ENCODE measurements at places on chromosomes 5 and 9.

DNA sequence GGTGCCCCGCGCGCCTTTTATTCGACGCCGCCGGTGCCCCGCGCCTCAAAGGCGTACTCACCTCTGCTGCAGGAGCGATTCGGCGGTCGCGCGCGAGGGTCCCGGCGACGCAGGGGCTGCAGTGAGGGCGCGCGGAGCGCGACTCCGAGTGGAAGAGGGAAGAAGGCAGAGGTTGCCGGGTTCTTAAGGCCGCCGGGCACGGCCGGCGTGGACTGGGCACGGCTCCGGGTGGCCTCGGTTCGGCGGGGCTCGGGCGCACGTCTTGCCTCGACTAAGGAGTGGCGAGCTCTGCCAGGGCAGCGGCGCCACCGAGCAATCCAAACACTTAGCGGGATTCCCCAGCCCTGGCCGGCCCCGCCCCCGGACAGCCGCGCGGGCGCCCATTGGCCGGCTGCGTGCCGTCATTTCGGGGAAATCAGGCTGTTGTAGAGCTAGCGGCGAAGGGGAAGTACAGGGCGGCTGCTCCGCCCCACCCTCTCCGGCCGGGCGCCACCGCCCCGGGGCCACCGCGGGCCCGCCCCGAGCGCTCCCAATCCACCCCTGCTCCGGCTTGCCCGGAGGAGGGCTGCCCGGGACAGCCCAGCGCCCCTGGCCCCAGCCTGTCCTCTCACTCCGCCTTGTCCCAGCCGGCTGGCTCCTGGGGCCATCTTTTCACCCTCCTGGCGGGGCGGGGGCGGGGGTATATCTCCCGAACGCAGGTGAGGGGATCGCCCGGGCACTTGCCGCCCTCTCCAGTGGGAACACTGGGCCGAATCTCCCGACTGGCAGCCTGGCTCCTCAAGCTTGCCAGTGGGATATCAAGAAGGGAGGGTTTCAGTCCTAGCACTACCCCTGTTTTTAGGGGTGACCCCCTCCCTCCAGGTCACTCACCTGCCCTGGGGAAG is at the start of gene IRF1:
TSS of gene IRF1 (minus strand) at position 290 of the 884 bp plus-strand sequence. CDS start 1,295 bp downstream, outside the sequence.
- DNase-seq = peak; percentile 98

GRCh38 chr9:122370869-122371755 is at the start of gene PTGS1:
PTGS1 (plus strand) TSS chr9:122371024; CDS start chr9:122371085, 61 bp downstream.
- DNase-seq = no peak

- DNase-seq = no peak
Observed at GRCh38 chr5:7856855-7857254, 5.9 kb upstream of the CFAP90 start.

- no peak for DNase-seq
Observed at GRCh38 chr9:93644397-93645088, 68.2 kb downstream of the PHF2 start.

- peak; percentile 2 for DNase-seq
Observed at GRCh38 chr9:85723215-85723614, 18.5 kb downstream of the AGTPBP1 start.

DNA sequence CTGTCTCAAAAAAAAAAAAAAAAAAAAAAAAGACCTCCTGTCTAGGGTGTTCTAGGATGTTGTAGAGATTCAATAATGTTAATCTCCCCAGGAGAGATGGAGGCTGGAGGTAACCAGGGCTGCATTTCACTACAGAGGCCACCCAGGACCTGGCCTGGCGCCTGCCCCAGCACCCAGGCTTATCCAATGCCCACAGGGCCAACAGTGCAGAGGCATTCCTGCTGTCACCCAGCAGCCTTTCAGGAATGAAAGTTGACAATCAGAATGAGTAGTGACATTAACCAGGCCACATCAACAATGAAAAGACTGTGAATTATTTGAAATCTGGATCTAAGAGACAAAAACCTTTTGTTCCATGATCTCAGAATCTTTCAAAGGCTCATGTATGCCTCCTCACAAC is 36.2 kb upstream of the GABRP start:
- DNase-seq = no peak

DNA sequence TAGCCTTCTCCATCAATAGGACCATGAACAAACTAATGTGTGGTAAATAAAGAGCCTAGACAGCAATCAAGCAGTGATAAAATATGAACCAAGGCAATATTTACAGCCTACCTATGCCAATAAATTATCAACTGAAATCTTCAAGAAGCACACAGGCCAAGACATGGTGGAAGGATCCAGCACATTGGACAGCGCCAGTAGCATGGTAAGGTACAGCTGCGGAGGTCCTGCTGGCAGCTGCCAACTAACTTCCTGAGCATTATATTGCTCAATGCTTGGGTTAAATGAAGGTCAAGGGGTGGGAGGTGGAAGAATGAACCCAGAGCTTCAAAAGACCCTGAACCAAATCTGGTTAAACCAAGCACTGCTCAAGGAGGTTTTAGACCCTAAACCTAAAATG is 16.5 kb upstream of the SPDL1 start:
- no peak for DNase-seq

DNA sequence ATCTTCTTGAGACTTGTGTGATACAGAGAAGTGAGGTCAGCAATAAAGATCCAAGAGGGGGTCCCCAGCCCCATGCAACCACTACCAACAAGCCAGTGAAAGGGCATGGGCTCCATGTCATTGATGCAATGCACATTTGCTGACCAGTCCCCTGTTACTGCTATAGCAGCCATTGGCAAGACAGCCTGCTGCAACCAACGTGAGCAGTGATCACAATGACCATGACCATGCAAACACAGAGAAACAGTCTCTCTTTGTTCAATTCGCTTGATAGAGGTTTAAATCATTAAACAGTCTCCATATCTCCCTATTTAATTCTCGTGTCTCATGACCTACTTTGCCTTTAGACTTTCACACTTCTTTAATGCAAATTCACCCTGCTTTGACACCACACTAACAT is 30.0 kb upstream of the FOXB2 start:
- DNase-seq = no peak

GRCh38 chr5:158194561-158194976 is 335.6 kb upstream of the CLINT1 start:
- DNase-seq = no peak

DNA sequence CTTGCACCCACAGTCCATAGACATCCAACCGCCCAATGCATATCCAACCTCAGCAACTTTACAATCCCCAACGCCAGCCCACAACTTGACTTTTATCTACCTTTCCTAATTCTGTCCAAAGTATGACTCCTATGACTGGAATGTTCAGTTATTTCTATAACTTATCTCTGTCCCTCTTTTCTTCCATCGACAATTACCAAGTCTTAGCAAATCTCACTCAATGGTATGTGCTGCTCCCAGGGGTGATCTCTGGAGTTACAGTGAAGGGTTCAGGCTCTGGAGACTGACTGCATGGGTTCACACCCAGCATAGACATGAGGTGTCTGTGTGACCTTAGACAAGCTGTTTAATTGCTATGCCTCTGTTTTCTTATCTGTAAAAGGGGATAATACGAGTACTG is 106.9 kb downstream of the SPOCK1 start:
- DNase-seq = no peak

DNA sequence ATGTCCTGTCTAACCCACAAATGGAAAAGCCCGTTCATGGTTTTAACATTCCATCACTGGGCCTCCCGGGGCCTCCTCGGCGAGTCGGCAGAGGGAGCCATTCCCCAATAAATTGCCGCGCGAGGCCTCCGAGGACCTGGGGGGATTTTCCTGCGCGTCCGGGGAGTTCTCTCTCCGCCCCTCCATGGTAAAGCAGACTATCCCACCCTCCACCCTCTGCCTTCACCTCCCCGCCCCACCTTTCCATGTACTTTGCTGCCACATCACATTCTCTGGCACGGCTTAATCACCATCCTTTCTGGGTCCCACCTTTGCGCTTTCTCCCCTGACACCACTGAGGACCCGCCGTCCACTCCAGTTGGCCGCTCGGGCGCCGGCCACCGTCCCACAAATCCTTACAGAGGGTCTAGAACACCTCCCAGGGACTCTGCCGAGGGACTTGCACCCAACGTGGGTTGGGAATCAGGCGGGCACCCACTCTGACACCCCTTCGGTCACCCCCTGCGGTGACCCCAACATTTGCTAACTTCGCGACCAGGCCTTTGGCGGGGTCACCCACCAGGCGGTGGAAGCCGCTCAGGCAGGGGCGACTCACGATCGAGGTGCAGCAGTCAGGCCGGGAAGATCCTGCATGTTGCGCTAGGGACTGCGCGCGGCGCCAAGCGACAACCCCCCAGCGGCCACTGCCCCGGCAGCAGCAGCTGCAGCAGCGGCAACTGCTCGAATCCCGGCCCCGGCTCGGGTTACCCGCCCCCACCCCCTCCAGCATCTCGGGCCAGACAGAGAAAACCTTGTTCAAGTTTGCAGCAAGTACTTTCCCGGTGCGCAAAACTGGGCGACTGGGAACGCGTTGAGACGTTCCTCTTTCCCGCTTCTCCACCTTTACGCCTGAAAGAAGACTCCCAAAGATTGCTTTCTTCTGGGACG is at the start of gene MEGF10:
TSS of gene MEGF10 (plus strand) at position 778 of the 927 bp plus-strand sequence. CDS start 40,513 bp downstream, outside the sequence.
- no peak for DNase-seq

GRCh38 chr9:134978272-134978671 is 60.6 kb upstream of the FCN1 start:
- no peak for DNase-seq

- no peak for DNase-seq
Observed at GRCh38 chr9:8845376-8845775, 1045.8 kb upstream of the DMAC1 start.

- no peak for DNase-seq
Observed at GRCh38 chr9:134601764-134602163, 39.8 kb upstream of the COL5A1 start.

- DNase-seq = no peak
Observed at GRCh38 chr9:35933550-35934067, 24.3 kb downstream of the SPAAR start.

DNA sequence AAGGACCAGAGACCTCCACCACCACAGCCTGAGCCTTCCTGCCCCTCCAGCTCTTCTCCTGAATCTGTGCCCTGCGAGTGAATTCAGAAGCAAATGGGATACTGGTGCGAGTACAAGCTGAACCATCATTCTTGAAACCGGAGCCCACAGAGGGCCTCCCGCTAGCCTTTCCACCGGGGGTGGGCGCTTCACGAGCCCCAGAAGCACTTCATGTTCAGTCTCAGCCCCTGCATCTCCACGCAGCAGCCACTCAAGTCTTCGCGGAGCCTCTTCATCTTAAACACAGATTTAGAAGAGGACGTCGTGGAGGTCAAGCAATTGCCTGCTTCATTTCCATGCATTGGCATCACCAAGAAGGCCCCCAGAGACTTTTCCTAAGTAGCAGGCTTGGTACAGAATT is 26.0 kb upstream of the OLFM1 start:
- no peak for DNase-seq

GRCh38 chr5:1122511-1123294 is 10.8 kb upstream of the SLC12A7 start:
- DNase-seq = no peak

DNA sequence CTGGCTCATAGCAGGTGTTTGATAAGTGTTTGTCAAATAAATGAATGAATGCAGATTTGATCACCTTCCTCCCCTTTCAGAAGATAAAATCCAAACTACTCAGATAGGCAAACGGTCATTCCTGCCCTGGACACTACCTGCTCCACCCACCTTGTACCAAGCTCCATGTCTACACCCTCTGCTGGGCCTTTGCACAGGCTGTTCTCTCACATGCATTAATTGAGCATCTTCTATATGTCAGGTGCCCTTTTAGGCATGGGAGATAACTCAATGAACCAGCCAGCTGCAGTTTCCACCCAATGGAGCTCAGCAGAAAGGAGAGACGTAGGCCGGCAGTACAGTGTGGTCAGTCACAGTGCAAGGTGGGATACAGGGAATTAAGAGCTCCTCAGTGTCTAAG is 102.3 kb upstream of the CPEB4 start:
- DNase-seq = no peak

- no peak for DNase-seq
Observed at GRCh38 chr9:23829580-23830475, 3.8 kb upstream of the ELAVL2 start.

Measured in activated naive CD4-positive, alpha-beta T cell (primary cell).